Activated gamma-delta T cell treated with anti-CD3 and anti-CD28 coated beads, Interleukin-2, amount 50 U/mL, for 16 hours (primary cell): ENCODE measurements at places on chromosomes 6 and 20.

- no peak for DNase-seq
Observed at GRCh38 chr6:132675749-132676148, 16.8 kb upstream of the TAAR1 start.

GRCh38 chr6:150208611-150209352, 65.9 kb downstream of the PPP1R14C start:
- DNase-seq = no peak

DNA sequence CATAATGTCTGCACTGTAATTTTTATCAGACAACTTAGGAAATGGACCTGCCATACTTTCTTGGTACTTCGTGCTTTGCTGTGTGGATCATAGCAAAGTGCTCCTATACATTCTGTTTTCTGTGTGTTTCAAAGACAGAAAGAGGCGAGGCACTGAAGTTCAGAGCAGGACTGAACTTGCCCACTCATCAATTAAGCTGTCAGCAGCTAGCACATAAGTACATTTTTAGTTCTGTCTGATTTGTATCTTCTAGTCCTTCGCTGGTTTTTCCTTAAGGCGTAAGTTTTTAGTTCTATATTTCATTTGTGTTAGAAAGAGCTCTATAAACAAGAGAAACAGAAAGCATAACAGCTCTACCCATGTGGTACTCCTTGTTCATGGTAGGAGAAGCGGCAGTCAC, 42.1 kb downstream of the MAP3K4 start:
- DNase-seq = no peak

GRCh38 chr20:8073024-8073832, 53.7 kb upstream of the TMX4 start:
- DNase-seq = no peak

- DNase-seq = no peak
Observed at GRCh38 chr6:34370361-34370760, 22.1 kb downstream of the NUDT3 start.

- DNase-seq = no peak
Observed at GRCh38 chr6:146194434-146194833, 165.6 kb downstream of the GRM1 start.

- no peak for DNase-seq
Observed at GRCh38 chr6:145569140-145569539, 166.2 kb downstream of the EPM2A start.

DNA sequence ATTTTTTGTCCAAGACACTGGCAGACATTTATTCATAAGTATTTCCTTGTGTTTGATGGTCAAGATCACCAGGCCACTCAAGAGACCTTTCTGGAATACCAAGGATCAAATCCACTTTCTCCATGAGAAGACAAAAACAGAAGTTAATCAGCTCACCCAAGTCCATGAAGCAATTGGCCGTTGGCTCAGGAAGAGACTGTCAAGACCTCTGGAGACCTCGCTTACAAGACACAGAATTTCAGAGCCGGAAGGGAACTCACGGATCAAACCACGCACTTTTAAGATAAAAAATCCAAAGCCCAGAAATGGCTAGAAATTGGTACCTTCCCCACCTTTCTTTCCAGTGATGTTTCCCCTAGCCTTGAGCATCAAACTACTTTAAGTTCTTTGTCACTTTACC, 3.3 kb downstream of the TRERF1 start:
- no peak for DNase-seq

GRCh38 chr6:166743406-166744222, 116.6 kb upstream of the RPS6KA2 start:
- no peak for DNase-seq

DNA sequence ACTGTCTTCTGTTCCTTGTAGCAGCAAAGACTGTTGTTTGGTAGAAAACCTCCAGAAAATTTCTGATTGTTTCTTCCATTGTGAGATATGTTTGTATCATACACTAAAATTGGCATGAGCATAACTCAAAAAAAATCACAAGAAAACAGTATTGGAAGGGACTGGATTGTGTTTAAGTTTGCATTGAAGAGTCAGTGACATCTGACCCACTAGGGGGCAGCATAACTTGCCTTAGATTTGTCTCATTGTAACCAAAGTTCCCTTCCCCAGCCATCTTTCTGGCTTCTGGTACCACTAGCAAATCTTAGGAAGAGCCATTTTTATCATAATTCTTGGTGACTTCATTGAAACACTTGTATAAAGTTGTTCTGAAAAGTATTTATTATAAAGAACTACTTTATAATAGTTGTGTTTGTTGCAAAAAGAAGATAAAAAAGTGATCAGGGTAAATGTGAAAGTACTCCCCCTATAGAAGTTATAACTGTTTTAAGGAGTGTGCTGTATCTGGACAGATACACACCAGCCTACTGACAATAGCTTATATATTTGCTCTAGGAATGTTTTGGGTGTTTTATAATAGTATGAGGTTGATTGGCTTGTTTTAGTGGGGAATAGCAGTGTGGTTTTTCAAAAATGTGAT, 7.7 kb downstream of the CSTF1 start:
- peak; percentile 43 for DNase-seq

- no peak for DNase-seq
Observed at GRCh38 chr6:51300510-51300909, 481.8 kb downstream of the TFAP2B start.
